ENCODE measurements at places on chromosomes 5 and 9.

GRCh38 chr9:3361116-3361515 lies 164.7 kb downstream of the RFX3 start:
- DNase-seq, result no peak

DNA sequence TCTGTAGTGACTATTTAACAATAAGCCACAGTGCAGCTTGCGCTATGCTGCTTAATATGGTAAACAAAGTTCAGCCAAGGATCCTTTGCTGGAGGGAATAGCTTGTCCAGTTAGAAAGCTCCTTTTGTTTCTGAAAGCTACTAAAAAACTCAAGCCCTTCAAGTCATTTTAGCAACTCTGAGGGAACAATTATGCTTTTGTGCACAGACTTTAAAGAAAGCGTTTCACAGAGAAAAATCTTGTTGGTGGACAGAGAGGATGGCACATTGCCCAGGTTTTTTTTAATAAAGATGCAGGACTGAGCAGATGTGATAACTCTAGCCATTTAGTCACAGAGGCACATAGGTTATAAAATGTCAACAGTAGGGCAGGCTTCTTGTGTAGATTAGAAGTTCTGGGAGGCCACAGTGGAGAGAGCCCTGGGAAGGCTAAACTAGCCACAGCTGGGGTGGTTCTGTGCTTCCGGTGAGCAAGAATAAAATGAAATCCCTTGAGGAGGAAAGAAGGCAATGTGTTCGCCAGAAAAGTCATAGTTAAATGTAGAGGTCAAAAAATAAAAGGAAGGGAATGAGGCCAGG lies 63.4 kb downstream of the ALDH7A1 start:
- no peak for DNase-seq

DNA sequence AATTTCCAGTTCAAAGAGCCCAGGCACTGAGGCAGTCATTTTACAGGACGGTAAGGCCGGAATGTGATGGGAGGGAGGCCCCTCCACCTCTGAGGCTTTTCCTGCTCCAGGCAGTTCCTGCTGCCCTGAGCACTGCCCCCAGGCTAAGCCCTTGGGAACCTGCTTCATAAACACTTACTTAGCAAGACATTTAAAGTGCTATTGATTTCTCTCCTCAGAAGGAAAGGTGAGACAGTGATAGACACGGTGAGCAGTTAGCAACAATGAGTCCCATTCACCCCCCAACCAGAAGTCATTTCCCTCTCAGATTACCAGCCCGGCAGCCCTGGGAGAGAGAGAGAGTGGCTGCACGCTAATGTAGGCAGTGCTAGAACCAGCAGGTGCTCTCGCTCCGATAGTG lies 462.5 kb downstream of the SPOCK1 start:
- no peak for DNase-seq

GRCh38 chr5:56071470-56071869 lies 76.7 kb upstream of the IL6ST start:
- no peak for DNase-seq

- DNase-seq, result no peak
Observed at GRCh38 chr5:153884612-153884957, 154.1 kb downstream of the FAM114A2 start.

DNA sequence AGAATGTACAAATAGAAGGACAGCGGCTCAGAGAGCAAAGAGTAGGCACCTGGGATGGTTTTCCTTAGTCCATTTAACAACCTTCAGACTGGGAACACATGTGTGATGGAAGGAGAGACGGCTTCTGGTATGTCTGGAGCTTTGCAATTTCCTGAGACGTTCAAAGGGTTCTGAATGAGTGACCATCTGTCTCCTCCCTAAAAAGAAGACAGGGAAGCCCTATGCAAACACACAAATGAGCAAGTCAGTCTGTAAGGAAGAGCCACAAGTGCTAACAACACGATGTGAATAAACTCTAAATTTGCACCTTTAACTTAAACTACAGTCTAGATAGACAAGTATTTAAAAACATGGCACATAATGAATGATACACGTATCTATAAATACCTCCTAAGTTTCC lies 391.0 kb downstream of the ICE1 start:
- no peak for DNase-seq

DNA sequence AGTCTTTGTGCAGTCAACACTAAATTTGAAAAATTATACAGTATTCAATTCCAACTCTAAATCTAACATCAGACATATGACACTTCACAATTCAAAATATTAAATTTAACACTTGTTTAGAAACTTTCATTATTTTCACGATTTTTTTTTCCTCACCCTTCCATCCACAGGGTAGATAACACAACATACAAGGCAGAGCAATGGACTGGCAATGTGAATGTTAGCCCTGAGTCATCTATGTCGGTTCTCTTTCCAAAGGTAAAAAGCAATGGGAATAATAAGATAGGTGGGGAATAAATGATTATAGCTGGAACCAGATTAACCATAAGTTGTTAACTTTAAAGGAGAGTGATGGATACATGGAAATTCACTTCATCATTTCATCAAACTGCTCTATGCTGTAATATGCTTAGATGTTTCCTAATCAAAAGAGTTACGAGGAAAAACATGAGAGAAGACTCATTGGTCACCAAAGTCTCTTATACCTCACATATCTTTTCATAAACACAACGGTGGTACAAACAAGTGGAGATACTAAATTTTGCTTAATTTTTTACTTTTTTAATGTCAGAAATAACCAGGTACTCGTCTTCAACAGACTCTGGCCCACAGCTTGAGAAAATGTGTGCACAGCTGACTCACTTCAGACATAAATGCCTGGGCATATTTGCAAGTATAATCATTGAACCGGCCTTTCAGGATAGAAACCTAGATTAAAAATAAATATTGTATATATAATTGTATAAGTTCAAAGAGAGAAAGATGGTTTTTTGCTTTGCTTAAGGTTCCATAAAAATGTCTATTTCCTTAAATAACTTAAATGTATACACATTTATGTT lies 23.0 kb downstream of the RFX3 start:
- no peak for DNase-seq

DNA sequence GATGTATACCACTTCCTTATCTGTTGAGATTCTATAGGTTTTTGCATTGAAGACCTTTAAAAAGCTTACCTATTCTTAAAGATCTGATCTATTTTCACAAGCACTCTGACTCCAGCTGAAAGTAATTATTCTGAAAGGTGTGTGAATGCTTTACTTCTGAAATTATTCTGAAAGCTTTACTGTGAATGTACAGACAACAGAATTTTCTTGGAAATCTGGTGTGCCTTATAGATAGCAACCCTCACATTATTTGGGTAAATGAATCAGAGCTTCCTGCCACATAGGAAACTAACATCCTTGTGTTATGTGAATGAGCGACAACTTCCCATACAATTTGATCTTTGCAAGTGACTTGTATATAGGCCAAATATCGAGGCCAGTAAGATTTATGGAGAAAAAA lies 6.5 kb downstream of the CDO1 start:
- no peak for DNase-seq

DNA sequence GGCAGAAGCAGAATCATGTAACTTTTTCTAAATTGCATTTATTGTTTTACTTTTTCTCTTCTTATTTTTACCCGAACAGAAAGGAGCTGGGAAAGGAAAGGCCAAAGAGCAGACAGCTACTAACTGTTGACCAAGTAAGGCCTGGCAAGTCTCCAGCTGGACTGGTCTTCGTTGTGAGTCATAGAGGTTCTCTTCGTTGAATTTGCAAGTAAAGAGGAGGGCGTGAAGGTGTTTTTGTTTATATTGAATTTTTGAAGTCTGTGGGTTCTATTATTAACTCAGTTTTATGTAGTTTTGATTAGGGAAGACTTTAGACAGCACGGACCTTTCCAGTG lies 416.5 kb upstream of the CCNH start:
- no peak for DNase-seq

- DNase-seq, result no peak
Observed at GRCh38 chr5:88930335-88930734, 47.4 kb upstream of the MEF2C start.

DNA sequence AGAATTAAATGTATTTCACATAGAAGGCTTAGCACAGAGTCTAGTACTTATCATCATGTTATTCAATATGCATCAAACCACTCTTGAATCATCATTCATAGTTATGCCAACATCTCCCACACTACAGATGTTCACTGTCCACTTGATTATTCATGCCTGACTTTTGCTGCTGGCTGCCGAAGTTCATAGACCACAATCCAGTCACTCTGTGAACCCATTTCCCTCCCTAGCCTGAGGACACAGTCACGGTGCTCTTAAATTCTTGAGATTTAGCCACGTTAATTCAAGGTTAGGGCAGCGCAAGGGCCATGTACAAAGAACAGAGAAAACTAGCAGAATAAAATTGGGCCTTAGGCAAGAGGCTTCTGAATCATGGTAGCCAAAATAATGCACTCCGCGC lies 32.4 kb downstream of the ABCA1 start:
- DNase-seq, result no peak
